Dermis blood vessel endothelial cell (primary cell): ENCODE measurements at places on chromosomes 2 and 18.
A peak's percentile ranks its signal among the peaks of the same experiment; 100 is the strongest.

- DNase-seq, result no peak
These were observed 24.1 kb upstream of the RAMP1 start for GRCh38 chr2:237835372-237835771.

DNA sequence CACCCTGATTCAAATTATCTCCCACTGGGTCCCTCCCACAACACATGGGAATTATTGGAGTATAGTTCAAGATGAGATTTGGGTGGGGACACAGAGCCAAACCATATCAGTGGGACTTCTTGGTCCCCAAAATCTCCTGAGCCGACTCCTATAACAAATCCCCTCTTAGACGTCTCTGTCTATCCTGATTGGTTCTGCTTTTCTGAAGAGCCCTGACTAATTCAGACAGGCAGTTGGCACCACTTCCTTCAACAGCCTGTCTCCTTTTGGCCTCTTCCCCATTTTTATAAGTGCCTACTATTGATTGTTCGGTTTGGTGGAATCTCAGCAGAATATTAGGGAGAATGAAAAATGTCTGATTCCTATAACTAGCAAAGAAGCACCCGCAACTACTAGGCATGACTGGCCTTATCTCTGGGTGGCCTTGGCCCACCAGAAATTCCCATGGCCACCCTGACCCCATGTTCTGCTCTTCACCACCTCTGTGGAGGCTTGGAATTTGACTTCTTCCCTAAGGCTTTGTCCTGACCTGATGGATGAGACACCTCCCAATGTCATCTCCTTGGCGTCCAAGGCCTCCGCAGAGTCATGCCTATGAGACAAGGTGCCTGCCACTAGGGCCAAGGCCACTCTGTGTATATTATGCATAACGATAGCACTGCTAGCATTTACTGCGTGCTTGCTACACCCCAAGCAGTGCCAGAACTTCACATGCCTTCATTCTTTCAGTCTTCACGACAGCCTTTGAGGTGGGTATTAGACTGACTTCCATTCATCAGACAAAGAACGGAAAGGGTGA, 218.9 kb upstream of the COPS8 start:
- DNase-seq, result no peak

GRCh38 chr18:32511147-32511546, 40.5 kb upstream of the GAREM1 start:
- DNase-seq, result no peak

GRCh38 chr2:228675091-228675490, 493.6 kb upstream of the SPHKAP start:
- DNase-seq, result no peak

DNA sequence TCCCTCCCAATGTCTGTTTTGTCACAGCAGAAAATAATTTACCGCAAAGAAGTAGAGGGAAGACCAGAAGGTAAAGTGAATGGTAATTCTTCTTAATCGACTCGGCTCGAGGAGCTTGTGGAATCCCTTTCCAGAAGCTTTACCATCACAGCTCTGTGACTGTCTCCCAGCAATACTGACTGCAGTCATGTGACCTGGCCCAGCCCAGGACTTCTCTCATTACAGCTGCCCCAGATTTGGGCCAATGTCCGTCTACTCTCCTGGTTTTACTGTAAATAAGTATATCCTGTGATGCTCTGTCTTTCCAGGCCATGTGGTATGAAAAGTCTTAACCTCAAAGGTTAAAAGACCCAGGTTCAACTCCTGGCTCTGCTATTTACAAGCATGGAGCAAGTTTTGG, 18.9 kb upstream of the ELOA2 start:
- DNase-seq, result no peak

- DNase-seq, result peak; percentile 34
These were observed 820 bp downstream of the TMBIM1 start for GRCh38 chr2:218291318-218292047.

GRCh38 chr2:138689705-138690104, 90.5 kb downstream of the NXPH2 start:
- DNase-seq, result no peak

- DNase-seq, result peak; percentile 25
These were observed 104.9 kb downstream of the CERS6 start for GRCh38 chr2:168560817-168561499.

DNA sequence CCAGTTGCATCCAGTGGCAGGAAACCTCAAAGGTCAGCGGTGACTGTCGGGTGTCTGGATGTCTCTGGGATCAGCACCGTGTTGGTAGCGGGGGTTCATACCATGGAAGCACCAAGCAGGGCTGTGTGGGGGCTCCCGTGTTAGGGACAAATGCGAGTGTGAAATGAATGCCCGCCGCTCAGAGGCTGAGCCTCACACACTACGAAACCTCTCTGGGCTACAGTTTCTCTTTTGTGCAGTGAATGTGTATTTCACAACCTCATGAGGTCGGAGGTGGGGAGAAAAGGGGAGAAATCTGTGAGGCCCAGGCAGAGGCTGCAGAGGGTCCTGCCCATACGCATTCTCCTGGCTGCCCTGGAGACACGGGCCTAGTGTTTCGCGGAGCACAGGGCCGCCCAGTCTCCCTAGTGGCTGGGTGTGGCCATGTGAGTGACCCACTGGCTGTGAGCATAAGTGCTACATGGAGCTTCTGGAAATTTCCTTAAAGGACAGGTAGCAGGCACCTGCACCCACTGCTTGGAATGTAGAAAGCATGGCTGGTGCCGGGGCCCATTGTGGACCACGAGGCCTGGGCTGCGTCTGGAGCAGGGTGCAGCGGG, 138.0 kb upstream of the GLI2 start:
- no peak for DNase-seq

GRCh38 chr2:199704358-199705238, 146.4 kb downstream of the FTCDNL1 start:
- DNase-seq, result peak; percentile 6

GRCh38 chr2:24220554-24221291, 45.9 kb downstream of the FAM228A start:
- DNase-seq, result no peak

- DNase-seq, result no peak
These were observed 3.6 kb downstream of the TBR1 start for GRCh38 chr2:161419638-161420190.

DNA sequence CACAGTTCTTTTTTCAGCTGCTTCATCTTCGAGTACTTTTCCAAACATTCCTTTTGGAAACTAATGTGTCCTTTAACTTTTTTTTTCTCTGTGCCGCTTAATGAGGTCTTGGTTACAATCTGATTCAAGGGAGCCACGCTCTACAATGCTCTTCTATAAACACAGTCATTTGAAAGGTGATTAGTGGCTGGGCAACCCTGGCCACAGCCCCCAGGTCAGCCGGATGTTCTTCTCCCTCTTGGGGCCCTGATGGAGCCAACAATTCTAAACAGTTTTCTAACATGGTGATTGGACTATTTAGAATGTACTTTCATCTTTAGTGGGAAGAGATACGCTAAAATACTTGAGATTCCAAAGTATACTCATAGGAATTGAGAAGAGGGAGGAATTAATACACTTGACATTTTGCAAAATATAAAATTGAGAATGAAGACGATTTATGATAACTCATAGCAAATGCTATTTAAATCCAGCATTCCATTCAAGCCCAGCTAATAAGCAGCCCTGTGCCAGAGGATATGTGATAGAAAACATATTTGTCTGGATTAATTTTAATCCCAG, 83.7 kb upstream of the MBOAT2 start:
- no peak for DNase-seq

- no peak for DNase-seq
These were observed 40.6 kb downstream of the LCLAT1 start for GRCh38 chr2:30487603-30488002.

GRCh38 chr2:158805936-158806335, 10.8 kb downstream of the DAPL1 start:
- no peak for DNase-seq

DNA sequence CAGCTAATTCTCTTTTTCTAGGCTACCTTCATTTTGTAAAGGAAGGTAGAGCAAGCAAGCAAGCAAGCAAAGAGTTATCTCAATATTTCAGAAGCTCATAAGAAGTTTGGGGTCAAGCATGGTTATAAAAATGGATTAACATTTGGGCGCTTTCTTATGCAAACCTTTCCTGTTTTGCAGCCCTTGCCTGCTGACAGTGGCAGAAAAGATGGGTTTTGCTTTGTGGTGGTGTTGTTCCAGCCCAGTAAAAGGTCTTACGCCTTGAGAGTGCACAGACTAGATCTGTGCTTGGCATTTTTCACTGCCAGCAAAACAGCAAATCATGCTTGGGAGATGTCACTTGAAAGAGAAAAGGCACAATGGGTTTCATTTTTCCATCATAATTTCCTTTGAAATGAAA, 1320.6 kb upstream of the CELF4 start:
- no peak for DNase-seq

DNA sequence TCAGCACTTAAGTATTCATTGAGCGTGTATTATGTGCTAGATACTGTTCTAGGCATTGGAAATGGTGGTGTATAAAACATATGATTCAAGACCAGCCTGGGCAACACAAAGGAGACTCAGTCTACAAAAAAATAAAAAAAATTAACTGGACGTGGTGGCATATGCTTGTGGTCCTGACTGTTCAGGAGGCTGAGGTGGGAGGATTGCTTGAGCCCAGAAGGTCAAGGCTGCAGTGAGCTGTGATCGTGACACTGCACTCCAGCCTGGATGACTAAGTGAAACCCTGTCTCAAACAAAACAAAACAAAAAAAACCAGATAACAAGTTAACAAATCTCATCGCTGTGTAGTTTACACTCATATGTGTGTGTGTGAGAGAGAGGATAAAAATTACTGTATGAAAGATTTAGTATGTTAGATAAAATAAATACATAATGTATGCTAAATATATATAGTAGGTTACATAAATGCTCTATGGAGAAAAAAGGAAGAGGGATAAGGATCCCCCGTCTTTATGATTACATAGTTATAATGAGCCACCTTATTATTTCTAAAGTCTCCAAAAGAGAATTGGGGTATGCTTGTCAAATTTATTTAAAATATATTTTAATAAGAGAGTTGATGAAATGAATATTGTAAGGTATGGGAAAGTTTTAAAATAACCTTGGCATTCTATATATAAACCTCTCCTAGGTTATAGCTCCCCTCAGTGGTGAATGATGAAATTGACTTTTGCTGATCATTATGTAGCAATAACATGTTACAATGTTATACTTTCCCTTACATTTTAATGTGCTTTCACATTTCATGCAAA, 69.2 kb downstream of the EHBP1 start:
- peak; percentile 69 for DNase-seq

- DNase-seq, result no peak
These were observed 187.1 kb downstream of the NR4A2 start for GRCh38 chr2:156145469-156145868.

DNA sequence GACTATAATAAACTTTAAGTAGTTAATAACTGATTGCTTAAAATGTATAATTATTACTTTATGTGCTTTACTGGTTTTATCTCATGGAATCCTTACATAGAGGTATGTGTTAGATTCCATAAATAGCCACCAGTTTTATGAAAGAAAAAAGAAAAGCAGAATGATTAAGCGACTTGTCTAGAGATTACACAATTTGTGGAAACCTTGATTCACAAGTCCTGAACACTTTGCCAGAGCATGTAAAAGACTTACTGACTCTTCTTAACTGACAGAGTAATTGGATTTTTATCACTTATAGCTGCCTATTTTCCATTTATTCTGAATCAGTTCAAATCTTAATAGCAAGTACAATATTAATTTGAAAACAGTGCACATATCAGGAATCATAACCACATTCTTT, 448.7 kb upstream of the NETO1 start:
- DNase-seq, result no peak

- peak; percentile 70 for DNase-seq
These were observed 107.9 kb upstream of the IL1R2 start for GRCh38 chr2:101883860-101884259.

DNA sequence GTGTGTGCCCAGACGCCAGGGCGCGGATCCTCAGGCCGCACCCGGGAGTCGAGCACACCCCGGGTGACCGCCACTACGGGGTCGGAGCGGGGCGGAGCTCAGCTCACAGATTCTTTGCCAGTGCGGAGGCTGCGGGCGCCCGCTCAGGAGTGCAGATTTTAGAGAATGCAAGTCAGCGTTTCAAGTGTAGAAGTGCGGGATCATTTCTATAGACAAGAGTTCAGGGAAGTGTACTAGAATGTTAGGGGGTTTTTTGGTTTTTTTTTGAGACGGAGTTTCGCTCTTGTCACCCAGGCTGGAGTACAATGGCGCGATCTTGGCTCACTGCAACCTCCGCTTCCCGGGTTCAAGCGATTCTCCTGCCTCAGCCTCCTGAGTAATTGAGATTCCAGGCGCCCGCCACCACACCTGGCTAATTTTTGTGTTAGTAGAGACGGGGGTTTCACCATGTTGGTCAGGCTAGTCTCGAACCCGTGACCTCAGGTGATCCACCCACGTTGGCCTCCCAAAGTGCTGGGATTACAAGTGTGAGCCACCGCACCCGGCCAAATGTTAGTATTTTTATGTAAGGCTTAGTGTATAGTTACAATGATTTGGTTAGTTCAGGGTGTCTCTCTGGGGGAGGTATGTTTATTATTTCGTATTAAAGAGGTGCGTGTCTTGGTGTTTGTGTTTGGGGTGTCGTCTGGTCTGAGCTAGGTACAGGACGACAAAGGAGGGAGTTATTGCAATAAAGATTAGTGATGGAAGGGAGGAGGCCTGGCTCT, 619 bp upstream of the FAM168B start:
- no peak for DNase-seq

DNA sequence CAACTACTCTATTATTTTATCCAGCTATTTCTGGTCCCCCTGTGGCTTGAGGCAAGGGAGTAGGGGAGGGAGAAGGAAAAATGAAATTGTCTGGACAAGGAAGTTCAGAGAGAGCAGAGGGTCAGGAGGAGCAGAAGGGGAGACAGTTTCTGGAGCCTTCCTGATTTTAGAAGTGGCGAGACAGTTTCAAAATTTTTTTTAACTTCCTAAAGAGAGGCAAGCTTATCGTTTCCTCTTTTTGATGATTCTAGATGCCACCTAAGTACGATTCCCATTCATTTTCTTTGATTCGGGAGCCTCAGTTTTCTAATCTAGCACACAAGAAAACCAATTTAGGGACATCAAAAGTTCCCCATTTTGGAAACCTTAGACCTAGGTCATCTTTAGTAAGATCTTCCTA, 96.9 kb upstream of the B3GNT2 start:
- DNase-seq, result no peak

- peak; percentile 57 for DNase-seq
These were observed 176.0 kb downstream of the SMAD2 start for GRCh38 chr18:47754311-47755101.

- DNase-seq, result no peak
These were observed 105.9 kb upstream of the AQP4 start for GRCh38 chr18:26971409-26971808.

DNA sequence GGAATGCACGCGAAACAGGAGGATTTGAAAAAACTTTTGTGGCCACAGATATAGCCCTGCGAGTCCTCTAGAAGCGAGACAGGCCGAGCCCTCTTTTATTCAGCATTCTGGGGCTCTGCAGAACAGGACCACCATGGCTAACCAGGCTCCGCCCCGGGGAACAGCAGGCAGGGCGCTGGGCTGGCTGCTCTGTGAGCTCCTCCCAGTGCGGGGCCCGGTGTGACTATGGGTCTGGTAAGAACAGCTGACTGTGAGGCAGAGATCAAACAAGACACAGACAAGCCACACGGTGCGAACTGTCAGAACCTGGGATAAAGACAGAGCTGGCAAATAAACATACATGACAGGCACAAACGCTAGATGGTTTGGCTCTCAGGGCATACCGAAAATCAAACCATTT, 15.5 kb downstream of the PXDN start:
- peak; percentile 46 for DNase-seq
